Activated CD8-positive, alpha-beta memory T cell treated with anti-CD3 and anti-CD28 coated beads for 1 hour (primary cell): ENCODE measurements at places on chromosomes 7 and 10.

GRCh38 chr10:110010486-110011378 is 2.9 kb downstream of the ADD3 start:
- DNase-seq: no peak

DNA sequence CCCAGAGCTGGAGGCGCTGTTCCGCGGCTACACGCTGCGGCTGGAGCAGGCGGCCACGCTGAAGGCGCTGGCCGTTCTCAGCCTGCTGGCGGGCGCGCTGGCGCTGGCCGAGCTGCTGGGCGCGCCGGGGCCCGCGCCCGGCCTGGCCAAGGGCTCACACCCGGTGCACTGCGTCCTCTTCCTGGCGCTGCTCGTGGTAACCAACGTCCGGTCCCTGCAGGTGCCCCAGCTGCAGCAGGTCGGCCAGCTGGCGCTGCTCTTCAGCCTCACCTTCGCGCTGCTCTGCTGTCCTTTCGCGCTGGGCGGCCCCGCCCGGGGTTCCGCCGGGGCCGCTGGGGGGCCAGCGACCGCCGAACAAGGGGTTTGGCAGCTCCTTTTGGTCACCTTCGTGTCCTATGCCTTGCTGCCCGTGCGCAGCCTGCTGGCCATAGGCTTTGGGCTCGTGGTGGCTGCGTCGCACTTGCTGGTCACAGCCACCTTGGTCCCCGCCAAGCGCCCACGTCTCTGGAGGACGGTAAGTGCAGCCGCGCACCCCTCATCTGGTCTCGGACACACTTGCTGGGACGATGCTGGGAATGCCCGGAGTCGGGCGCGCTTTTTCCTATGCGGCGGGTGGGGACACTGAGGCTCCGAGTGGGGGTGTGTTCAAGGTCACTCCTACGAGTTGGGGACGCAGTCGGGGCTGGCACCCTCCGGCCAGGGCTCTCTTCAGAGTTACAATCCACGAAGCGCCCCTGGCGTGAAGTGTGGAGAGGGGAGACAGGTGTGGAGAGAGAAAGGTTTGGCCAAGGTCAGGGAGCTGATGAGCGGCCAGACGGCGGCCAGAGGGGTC is 717 bp downstream of the ADCY1 start:
- DNase-seq: no peak

GRCh38 chr10:69490876-69491275 is 39.6 kb downstream of the TSPAN15 start:
- DNase-seq: no peak

DNA sequence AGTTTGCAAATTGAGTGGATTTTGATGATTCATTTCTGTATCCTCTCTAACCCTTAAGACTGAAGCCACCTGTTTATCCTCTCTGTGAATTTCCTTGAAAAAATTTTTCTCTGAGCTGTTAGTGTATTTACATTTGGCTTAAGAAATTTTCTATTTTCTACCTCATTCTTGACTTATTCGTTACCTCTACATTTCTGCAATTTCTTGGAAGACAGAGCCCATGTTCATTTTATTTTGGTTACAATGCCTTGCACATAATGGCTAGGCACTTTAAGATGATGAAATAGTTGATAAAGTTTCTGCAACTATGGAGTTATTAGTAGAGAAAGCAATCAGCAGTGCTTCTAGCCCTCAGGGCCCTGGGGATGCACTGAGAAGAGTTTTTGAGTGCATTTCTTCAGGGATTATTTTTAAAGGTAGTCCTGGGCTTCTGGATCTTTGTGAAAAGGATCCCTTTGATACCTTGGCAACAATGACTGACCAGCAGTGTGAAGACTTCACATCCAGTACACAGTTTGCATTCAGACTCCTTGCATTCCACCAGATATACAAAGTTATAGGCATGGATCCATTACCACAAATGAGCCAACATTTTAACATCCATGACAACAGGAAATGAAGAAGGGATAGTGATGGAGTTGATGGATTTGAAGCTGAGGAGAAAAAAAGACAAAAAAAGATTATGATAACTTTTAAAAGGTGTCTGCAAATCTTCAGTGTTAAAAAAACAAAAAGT is 68.2 kb downstream of the CH25H start:
- DNase-seq: no peak

- DNase-seq: no peak
Measured at GRCh38 chr10:14048930-14049613, 281.7 kb downstream of the FRMD4A start.

DNA sequence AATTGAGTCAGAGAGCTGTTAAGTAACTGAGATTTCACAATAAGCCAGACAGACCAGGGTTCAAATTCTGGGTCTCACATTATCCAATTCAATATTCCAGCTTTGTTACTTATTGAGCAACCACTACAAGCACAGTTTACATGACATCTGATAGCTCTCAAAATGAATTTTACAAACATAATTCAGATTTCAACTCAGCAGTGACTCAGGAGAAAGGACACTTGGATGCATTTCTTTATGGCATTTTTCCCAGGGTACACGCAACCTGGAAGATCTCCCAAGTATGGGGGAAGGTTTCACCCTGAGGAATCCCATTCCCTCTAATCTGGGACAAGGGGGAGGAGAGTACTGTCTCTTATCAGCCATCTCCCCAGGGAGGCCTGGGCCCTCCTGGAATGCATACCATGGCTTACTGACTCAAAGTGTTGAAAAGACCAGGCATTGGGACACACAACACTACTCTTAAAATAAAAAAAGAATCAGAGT is 102.4 kb downstream of the CFTR start:
- no peak for DNase-seq

DNA sequence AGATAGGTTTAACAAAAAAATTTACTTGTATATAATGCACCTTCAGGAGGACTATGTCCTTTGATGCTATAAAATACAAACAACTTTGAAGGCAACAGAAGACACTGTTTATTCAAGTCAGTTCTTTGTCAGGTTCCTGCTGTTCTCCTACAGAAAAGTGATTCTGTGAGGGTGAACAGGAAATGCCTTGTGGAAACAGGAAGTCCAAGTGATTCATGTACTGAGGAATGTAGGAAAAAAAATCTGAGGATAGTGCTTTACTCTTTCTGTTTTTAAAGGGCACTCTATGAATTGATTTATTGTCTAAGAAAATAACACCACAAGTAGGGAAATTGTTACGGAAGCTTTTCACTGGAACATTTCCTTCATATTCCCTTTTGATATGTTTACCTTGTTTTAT is 171.9 kb downstream of the HDAC9 start:
- DNase-seq: no peak

GRCh38 chr10:119483001-119483400 is 59.5 kb downstream of the RGS10 start:
- DNase-seq: no peak

DNA sequence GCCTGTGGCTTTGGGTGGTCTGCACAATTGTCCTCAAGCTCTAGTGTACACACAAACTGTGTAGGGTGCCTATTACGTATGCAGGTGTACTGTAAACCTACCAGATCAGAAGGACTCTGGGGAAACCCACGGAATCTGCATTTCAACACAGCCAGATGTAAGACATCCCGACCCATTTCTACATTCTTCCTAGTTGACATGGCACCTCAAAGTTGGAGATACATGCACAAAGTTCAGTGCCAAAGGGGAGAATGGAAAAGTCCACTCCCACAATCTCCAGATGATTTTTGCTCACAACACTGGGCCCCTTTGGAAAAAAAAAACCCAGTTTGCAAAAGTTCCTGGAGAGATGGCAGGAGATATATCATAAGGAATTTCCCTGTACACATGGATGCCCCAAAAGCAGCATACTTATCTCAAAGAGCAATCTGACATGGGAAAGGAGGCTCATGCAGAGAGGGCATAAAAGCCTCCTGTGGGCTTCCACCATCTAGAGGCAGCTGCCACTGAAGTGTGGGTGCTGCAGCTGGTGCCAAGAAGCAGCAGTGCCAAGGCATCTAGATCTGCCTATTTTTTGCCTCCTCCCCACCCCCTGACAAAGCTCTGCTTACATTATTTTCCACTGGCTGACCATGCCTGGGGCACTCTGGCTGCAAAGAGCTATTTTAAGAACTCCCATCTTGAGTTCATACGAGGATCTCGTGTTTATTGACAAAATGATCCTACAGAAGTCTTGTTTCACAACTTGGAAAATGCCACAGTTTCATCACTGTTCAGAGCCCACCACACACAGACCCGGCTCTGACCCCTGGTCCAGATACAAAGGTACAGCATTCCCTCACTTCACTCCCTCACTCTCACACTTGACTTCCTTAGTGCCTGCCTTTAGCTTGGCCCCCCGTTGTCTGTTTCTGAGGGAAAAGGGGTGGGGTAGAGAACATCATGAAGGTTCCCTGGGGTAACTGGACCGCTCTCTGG is 12.9 kb downstream of the TECTB start:
- DNase-seq: no peak

GRCh38 chr7:69173341-69173740 is 424.9 kb upstream of the AUTS2 start:
- no peak for DNase-seq

- no peak for DNase-seq
Measured at GRCh38 chr10:12636571-12636970, 287.2 kb downstream of the CAMK1D start.

- DNase-seq: no peak
Measured at GRCh38 chr10:74329873-74330272, 178.9 kb downstream of the ADK start.

- DNase-seq: no peak
Measured at GRCh38 chr7:73345951-73346350, 18.0 kb downstream of the FKBP6 start.

DNA sequence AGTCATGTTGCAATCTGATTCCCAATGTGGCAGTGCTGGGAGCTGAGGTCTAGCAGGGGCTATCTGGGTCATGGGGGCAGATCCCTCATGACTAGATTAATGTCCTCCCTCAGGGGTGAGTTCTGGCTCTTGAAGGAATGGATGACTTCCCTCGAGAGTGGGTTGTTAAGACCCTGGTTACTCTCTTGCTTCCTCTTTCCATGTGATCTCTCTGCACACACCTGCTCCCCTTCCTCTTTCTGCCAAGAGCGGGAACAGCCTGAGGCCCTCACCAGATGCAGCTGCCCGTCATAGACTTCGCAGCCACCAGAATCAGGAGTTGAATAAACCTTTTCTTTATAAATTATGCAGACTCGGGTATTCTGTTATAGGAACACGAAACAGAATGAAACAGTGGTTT is 37.8 kb downstream of the SFMBT2 start:
- DNase-seq: no peak

- no peak for DNase-seq
Measured at GRCh38 chr7:139441961-139442360, 41.5 kb downstream of the KLRG2 start.

DNA sequence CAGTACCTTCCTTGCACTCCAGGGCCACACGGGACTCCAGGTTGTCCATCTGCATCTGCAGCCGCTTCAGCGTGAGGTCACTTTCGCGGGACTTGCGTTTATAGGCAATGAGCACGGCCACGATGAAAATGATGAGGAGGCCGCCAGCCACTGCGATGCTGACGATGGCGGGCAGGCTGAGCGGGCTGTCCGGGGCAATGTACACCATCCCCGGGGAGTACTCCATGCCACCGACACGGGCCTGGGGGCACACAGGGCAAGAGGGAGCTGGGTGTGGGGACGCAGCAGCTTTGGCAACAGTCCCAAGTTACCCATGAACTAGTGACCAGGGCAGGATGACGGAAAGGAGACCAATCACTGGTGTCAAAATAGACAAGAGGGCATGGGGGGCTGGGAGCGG is 396.6 kb downstream of the PLXNA4 start:
- DNase-seq: no peak

DNA sequence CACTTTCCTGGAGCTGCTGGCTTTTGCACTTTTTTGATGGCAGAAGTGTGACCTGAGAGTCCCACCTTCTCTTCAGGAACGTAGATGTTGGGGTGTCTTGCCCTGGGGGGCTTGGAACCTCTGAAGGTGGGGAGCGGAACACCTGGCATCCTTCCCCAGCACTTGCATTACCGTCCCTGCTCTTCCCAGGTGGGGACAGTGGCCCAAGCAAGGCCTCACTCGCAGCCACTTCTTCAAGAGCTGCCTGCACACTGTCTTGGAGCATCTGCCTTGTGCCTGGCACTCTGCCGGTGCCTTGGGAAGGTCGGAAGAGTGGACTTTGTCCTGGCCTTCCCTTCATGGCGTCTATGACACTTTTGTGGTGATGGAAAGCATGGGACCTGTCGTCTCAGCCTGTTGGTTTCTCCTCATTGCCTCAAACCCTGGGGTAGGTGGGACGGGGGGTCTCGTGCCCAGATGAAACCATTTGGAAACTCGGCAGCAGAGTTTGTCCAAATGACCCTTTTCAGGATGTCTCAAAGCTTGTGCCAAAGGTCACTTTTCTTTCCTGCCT is 31.1 kb downstream of the PFKFB3 start:
- no peak for DNase-seq

GRCh38 chr7:87359366-87359765 is 13.9 kb downstream of the CROT start:
- DNase-seq: no peak

DNA sequence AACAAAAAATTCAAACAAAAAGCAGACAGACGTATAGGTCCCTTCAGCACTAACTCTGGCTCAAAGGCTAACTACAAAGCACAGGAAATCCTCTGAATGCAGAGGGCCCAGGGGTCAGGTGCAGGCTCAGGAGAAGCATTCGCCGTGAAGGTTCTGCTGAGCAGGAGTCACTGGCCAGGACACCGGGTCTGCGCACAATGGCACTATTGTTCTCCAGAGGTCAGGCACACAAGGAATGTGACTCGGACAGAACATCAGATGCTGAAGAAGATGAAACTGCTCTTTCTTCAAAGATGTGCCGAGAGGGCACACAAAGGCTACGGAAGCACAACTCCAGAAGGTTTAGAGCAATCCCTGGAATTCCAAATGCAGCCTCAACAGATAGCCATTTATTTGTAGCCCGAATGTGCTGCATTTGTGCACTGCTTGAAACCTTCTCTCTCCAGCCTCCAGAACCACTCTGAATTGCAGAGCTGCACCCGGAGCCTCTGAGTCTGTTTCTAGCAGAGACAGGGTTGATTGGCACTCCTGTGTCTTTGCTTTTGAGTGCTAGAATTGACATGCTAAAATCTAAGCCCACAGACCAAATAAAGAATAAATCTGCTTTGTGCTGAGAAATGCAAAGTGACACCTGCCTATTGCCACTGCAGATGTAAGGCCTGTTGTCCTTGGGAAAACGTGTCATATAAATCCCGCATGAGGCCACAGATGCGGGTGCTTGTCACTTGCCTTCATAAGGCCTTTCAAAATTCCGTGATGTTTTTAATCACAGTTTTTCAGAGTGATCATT is 85.4 kb upstream of the AFAP1L2 start:
- DNase-seq: no peak

- no peak for DNase-seq
Measured at GRCh38 chr7:95531605-95532219, 46.0 kb downstream of the ASB4 start.

GRCh38 chr10:105187243-105187642 is 546.2 kb downstream of the SORCS3 start:
- no peak for DNase-seq

DNA sequence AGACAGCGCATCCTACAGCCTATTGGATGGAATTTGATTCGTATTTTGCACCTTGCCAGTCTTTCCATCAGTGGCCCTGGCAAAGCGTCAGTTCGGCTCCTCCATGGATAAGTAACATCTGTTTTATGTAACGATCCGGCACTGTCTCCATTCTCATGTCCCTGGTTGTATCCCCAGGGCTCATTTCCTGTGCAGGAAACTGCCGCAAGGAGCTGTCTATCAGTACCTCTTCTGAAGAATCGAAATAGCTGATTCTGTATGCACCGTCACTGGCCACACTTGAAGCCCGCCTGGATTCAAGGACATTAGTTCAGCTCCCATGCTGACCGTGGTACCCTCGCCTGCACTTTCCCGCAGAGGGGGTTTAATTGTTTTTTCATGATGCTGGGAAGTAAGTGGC is 53.1 kb upstream of the NPS start:
- DNase-seq: no peak
